ENCODE measurements at places on chromosomes 1 and 21.

GRCh38 chr1:41235893-41236292 lies 6.2 kb downstream of the SCMH1 start:
- DNase-seq: no peak

DNA sequence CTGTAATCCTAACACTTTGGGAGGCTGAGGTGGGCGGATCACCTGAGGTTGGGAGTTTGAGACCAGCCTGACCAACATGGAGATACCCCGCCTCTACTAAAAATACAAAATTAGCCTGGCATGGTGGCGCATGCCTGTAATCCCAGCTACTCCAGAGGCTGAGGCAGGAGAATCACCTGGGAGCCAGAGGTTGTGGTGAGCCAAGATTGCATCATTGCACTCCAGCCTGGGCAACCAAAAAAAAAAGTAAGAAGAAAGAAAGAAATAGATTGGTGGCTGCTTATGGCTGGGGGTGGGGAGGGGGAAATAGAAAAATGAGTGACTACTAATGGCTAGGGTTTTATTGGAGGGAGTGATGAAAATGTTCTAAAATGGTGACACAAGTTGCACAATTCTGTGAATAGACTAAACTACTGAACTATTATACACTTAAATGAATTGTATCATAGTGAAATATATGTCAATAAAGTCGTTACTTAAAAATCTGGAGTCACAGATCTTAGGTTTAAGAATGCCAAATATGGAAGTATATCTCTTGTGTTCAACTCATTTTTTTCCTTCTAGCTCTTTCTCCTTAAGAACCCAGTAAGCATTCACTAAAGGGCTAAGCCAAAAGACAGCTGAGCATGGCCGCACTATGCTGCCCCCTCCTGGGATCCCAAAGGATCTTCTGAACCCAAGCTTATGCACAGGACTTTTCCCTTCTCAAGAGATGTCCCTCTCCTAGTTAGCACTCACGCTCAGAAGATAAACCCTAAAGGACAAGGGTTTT lies 3.2 kb upstream of the NPL start:
- peak; percentile 64 for DNase-seq

DNA sequence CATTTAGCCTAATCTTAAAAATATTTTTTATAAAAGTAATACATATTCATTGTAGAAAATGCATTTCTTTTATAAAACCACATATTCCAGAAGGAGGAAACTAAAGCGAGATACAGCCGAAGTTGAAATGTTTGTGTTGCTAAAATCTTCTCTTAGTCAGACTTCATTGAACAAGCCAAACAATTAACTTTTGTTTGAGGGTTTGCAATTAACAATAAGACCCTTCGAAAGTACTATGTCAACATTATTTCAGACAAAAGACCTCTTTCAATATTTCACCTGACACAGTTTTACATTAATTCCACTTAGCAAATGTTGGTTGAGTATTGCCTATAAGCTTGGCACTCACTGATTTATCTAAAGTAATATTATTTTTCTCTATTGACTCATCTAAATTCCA lies 354.0 kb upstream of the ADAMTS5 start:
- DNase-seq: no peak

DNA sequence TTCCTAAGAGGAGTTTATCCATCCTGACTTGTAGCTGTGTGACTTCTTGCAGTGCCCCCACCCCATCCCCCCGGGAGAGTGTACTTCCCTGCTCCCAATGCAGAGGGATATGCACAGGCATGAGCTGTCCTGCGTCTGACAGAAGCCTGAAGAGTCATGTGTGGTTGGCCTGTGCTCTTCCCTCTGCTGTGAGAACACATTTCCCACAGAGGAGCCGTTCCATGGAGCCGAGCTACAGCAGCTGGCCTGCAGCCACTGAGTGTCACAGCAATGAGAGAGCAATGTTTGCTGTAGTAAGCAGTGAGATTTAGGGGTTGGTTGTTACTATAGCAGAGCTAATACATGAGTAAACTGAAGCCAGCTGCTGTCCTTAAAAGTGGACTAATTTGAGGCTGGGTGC lies 22.0 kb downstream of the PARS2 start:
- no peak for DNase-seq

GRCh38 chr1:41957568-41957967 lies 38.8 kb upstream of the HIVEP3 start:
- DNase-seq: no peak

DNA sequence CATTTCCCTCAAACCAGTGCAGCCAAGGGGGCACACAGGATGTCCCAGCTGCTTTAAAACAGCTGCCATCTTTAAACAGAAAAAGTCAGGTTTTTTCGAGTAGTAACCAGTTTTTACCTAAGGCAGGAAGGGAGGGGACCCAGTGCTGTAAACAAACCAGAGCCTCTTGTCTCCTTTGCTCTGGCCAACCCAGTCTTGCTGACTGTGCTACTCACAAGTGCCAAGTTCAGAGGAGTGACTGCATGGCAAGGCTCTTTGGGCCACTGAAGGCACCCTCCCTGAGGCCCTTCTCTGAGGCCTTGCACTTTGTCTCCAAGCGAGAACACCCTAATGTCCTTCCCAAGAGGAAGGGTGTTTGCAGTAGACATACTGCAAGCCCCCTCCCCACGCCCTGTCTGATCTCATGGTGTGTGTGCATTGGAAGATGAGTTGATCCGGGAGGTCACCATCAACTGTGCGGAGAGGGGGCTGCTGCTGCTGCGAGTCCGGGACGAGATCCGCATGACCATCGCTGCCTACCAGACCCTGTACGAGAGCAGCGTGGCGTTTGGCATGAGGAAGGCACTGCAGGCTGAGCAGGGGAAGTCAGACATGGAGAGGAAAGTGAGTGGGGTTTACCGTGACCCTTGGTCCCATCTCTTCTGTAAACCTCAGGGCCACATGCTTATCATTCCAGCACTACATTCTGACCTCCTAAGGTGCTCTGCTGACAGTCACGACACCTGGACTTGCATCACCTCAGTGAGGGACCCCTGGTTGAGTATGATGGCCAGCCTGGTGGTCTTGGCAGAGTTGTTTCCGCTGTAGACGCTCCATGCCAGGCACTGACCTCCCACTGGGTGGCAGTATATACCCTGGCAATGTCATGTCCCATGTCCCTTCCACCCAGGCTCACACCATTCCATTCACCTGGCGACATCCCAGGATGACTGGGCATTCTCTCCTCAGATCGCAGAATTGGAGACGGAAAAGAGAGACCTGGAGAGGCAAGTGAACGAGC lies 4.7 kb downstream of the DNALI1 start:
- DNase-seq: peak; percentile 12

GRCh38 chr1:94858276-94858675 lies 38.1 kb downstream of the SLC44A3 start:
- no peak for DNase-seq

DNA sequence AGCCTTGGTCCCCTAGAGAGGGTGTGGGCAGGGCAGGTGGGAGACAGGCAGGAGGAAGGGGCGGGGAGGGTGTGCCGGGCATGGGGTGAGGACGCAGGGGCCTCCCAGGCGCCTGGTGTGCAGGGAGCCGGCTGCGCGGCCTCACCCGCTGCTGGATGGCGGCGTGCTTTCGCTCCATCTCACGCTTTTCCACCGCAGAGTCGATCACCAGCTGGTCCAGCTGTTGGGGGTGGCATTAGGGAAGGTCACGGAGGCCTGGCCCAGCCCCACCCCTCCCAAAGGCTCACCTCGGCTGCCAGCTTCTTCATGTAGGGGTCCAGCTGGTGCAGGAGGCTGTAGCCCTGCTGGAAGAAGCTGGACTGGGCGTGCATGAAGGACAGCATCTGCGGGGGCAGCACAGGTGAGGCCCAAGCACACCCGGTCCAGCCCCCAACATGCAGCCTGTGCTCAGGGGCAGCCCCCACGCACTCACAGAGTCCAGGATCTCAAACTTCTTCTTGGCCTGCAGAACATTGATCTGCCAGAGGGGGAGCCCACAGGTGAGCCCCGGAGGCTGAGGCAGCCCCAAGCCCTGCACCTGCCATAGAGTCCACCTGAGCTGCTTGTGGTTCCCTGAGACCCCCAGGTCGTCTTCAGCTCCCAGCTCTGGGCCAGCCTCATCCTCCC lies 7.9 kb downstream of the ACAP3 start:
- DNase-seq: no peak

DNA sequence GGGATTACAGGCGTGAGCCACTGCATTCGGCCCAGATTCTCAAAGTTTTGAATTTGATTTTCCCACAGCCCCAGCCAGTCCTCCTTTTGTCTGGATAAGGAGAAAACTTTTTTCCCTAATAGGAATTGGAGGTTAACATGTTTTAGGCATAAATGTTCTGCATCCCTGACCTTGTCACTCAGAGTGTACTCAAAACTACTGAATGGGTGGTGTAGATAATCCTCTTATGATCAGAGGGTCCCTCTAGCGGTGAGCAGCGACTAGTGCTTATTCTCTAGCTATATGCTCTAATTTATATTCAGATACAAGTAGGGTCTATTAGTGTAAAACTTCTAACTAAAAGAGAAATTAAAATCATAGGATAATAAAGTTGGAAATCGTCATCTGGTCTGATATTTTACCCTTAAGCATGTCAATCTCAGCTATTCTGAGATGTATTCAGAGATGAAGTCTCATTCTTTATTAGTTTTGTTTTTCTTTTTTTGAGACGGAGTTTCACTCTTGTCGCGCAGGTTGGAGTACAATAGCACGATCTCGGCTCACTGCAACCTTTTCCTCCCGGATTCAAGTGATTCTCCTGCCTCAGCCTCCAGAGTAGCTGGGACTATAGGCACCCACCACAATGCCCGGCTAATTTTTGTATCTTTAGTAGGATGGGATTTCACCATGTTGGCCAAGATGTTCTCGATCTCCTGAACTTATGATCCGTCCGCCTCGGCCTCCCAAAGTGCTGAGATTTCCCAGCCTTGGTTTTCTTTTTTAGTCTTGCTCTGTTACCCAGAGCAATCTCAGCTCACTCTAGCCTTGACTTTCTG lies 2.7 kb upstream of the PSMD4 start:
- peak; percentile 88 for DNase-seq

DNA sequence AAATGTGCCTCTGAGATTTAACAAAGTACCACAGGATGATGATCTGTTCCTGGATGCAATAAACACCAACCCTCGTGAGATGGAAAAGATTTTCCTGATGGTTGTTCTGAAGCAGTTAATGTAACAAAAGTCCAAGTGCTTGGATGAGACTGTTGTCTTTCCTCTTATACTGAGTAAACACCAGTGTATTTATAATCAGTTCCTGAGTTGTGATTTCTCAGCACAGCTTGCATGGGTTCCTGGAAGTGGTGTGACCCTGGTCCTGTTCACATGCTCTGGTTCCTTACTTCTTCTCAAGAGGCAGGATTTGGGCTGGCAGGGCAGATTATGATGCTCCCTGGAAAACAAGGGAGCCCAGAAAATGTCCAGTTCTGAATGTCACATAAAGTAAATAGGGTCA lies 208.2 kb upstream of the USP24 start:
- DNase-seq: no peak

DNA sequence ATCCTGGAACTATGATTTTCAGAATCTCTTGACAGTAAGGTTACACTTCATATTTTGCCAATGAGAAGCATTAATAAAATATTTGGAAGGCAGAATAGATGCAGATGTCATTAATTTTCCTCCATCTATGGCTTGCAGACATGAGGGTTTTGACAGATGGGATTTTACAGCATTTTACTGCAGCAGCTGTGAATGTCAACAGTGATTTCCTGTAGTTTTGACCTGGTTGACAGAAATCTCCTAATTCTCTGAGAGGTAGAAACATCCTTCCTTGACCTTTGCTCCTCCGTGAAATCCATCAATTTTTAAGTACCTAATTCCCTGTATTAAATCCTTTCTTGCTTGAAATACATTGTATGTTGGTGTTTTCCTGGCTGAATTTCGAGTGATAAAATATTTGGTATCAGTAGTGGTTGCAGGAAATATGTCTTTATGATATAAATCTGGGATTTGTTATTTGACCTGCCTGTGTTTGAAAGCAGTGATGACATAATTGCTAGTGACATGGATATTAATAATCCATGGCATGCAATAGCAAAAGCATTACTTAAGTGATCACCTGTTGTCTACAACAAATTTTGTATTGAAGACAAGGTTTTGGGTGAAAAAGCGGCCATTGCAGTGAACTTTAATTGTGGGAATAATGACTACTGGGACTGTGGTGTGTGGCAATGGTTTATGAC lies 73.9 kb downstream of the HLX start:
- DNase-seq: no peak

GRCh38 chr1:77395051-77395450 lies 113.2 kb downstream of the AK5 start:
- no peak for DNase-seq

GRCh38 chr1:14513111-14513510 lies 85.4 kb upstream of the KAZN start:
- DNase-seq: no peak

- peak; percentile 24 for DNase-seq
These were observed 7.1 kb upstream of the ZNF697 start for GRCh38 chr1:119655154-119655553.

- no peak for DNase-seq
These were observed 30.6 kb downstream of the KLHDC7A start for GRCh38 chr1:18511149-18511873.

DNA sequence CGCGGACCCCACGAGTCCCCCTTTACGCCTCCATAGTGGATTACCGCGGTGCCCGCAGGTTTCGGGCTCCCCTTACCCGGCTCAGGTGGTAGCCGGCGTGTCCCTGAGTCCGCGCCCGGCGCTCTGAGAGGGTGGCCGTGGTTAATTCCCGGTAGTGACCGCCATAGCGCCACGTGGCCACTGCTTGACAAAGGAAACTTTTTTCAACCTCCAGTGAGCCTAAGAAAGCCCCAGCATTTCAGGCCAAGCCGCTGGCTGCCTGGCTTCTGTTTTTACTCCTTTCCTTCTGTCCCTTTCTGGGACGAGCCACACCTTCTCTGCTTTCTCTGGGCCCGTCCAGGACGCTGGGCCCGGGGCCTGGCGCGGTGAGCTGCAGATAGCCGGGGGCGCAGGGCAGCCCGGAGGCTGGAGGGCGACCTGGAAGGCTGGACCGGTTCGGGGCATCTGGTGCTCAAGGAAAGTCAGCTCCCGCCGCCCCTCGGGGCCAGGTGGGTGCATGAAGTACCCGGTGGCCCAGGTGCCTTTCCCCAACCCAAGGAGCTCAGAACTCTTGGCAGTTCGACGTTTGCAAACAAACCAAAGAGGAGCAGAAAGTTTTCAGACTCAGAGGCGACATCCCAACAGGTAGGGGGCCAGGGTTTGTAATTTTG lies 540 bp upstream of the C1orf198 start:
- peak; percentile 53 for DNase-seq

- DNase-seq: no peak
These were observed 8.7 kb downstream of the CTNNBIP1 start for GRCh38 chr1:9901148-9902059.

GRCh38 chr1:19504796-19505692 lies 19.7 kb upstream of the CAPZB start:
- peak; percentile 6 for DNase-seq

- DNase-seq: no peak
These were observed 1174.9 kb upstream of the ADGRL4 start for GRCh38 chr1:80181418-80181817.

DNA sequence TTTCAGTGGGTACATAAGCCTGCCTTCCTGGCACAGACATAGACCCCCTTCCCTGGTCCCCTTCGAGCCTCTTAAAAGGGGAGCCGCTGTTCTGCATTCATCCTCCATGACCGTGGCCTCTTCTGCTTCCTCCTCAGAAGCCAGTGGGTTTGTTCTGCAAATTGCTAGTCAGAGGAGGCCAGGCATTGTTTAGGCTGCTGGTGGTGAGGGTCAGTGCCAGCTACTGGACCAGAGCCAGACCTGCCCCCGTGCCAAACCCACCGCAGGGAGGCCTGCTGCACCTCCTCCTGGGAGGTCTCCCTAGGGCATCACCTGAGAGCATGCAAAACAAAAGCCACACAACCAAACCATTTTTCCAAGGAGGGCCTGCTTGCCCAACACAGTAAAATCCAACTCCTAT lies 178.4 kb downstream of the MIS18A start:
- DNase-seq: no peak

- DNase-seq: no peak
These were observed 38.0 kb upstream of the SRP9 start for GRCh38 chr1:225739542-225740107.

Measured in ACHN (cell line).